ENCODE measurements at places on chromosomes 7 and 10.

DNA sequence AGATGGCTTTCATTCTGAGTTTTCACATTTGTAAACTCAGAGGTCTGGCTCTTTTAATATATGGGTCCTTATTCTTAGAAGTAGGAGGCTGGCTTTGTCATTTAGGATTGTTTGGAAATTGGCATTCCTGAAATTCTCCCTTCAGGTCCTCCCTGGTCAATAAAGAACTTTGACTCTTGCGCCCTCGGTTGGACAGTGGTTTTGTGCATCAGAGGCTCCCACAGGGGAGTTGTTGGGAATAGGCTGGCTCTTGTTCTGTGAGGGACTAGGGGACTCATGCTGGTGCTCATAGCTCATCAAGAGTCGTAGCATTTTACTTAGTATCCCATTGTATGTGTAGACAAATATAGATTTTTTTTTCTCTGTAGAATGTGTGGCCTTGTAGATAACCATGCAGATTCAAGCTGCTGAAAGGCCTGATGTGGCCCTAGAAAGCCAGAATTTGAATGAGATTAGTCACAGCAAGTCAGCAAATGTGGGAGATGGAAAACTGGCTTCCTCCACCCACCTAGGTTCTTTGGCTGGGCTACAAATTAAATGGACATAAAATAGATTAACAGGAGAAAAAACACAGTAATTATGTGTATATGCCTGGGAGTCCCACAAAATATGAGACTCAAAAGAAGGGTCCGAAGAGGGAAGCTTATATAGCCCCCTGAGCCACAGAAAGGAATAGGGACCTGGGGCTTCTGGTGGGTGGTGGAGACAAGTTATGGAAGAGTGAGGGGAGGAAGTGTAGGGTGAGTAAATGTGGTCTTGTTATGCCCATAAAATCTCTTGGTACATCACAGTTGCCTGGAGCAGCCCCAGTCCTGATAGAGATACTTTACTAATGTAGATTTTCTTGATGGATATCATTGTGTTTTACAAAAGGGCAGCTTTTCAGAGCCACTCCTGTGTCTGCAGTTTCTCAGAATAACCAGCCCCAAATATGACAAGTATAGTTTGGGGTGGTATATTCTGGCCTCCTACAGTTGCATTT, 94.6 kb upstream of the BTBD16 start:
- DNase-seq = no peak

DNA sequence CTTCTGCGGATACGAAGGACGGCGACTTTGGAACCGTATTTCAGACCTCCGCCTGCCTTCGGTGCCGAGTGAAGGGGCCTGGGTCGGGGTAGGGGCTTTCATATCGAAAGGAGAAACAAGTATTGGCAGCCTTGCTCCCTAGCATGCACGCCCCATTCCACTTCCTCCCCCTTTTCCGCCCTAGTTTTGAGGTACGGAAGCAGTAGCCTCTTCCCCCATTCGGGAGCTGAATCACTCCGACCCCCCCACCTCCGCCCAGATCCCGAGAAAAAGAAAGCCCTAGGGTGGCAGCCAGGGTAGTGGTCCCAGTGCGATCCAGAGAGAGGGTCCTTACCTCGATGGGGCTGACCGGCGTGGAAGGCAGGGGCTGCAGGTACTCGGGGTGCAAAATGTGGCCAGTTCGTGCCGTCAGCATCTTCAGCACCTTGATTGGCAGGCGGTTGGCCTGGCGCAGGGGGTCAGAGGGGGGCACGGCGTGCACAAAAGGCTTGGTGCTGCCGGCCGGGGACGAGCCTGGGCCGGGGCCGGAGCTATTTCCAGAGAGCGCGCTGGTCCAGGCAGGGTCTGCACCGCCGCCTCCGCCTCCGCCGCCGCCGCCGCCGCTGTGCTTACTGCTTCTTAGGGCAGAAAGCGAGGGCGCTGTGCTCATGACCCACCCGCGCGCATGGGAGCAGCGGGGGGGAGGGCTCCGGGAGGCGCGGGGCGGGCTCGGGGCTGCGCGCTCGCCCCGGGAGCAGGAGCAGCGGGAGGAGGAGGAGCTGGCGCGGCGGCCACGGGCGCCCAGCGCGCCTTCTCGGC, 594 bp downstream of the ZNF503 start:
- no peak for DNase-seq

- DNase-seq = no peak
Measured at GRCh38 chr7:28096713-28097112, 83.9 kb downstream of the JAZF1 start.

- DNase-seq = no peak
Measured at GRCh38 chr7:137789215-137789882, 57.4 kb downstream of the DGKI start.

DNA sequence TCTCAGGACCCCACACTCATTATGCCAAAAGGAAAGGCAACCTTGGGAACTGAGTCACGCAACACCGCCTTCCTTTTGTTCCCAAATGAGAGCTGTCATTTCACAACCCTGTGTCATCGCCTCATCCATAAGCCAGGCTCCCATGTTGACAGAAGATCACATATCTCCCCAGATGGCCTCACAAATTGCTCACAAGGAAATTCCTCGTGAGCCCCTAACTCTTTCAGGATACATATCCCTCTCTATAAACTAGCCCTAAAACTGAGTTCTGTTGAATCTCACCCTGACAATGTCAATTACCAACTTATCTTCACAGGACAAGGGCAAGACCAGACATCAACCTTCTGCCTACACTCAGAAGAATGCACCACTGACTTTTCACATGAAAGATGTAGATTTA, 22.6 kb downstream of the CCDC3 start:
- DNase-seq = no peak

DNA sequence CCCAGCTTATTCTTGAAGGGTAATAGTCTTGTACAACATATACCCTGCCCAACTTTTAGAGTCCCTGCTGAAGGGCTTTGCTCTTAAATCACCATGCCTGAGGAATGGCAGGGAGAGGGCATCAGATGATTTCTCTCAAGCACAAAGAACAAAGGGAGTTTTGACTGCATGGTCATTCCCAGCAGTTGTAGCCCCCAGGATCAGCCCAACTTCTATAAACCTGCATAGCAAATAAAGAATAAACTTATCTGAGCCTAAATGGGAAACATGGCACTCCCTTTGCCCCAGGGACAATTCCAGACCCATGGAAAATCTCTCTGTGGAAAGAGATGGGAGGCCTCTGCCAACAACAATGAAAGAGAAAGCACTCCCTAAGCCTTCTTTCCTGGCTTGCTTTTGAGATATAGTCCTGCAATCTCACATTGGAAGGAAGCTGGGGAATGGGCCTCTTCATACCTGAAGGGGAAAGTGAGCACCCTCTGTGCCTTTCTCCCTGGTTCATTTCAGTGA, 18.7 kb downstream of the CADPS2 start:
- no peak for DNase-seq

GRCh38 chr10:111360260-111360925, 283.6 kb downstream of the ADRA2A start:
- no peak for DNase-seq

GRCh38 chr7:108109221-108109908, 20.8 kb downstream of the LAMB4 start:
- DNase-seq = no peak

GRCh38 chr7:101671371-101672356, 42.6 kb upstream of the MYL10 start:
- no peak for DNase-seq

DNA sequence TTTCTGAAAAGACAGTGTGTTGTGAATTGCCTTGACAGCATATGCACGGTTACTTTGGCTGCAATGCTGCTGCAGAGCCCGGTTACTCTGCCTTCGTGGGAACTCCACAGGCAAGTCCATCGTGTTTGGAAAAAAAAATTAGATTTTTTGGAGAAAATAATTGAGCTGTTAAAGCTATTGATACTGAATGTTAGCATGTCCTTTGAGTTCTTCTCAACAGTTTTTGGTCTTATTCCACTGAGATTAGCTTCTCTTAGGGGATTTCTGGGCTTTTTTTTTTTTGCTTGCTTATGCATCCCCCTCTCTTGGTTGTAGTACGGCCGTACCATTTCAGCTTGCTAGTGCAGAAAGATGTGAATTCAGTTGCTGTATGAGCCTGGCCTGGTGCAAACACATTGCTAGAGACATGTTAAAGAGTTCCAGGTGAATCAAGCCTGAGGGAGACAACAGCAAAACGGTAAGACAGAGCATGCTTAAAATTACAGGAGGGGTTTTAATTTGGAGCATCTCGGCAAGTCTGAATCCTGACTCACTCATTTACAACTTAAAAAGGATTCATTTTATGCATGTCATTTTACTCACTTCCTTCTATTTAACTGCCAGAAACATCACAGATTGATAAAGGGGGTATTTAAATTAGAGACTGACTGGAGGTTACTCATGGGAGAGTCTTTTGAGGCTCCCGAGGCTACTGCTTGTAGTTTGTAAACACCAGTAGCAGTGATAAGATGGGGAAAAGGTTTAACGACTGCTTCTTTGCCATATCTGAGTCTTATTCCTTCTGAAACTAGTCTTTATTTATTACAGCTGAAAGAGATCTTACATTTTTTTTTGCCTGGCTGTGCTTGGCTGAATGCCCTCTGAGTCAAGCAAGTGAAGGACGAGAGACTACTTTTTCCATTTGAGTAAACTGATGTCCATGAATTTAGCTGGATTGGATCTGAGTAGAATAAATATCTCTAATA, 113.7 kb downstream of the CDK14 start:
- no peak for DNase-seq

DNA sequence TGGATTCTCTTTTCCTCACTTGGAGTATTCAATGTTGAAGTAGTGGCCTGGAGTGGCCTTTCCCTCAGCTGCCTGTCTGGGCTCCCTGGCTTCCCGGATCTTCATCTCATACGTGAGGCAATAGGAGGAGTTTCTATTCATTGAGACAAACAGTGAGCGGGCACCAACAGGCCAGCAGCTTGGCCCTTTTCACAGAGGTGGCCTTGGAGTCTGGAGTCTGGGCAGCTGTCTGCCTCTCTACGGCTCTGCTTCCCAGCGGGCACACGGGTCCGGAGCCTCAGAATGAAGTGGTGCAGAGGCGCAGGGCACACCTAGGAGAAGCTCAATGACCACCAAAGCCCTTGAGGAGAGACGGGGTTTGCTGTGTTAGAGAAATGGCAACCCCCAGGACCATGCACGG, 169.4 kb downstream of the CCDC3 start:
- DNase-seq = no peak

GRCh38 chr7:121343302-121343701, 14.5 kb downstream of the WNT16 start:
- no peak for DNase-seq

- DNase-seq = no peak
Measured at GRCh38 chr10:31708046-31708445, 220.6 kb downstream of the ARHGAP12 start.

- DNase-seq = no peak
Measured at GRCh38 chr10:99329554-99330346, 594 bp downstream of the CNNM1 start.

- DNase-seq = no peak
Measured at GRCh38 chr10:122515022-122515424, 45.5 kb upstream of the DMBT1 start.

DNA sequence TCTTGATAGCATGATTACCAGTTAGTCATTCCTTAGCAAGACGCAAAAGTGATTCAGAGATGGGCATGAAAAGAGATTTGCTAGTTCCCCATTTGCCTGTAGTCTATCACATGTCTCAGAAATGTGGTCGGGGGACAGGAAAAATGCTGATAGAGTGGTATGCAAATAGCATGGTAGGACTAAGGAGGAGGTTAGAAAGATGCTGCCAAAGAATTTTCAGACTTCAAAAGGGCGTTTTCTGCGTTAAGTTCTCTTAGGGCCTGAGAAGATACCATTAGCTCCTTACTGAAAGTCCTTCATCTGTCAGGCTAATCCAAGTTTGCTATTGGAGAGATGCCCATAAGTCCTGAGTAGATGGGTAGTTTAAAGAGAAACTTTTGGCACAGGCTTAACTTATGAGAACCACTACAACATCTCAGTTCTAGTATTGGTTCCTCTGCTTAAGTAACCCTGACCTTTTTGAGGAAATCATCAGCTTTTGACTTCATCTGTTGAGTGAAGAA, 2.7 kb downstream of the CALD1 start:
- no peak for DNase-seq
